Choroid plexus epithelial cell (primary cell): ENCODE measurements at places on chromosomes 12 and 14.

DNA sequence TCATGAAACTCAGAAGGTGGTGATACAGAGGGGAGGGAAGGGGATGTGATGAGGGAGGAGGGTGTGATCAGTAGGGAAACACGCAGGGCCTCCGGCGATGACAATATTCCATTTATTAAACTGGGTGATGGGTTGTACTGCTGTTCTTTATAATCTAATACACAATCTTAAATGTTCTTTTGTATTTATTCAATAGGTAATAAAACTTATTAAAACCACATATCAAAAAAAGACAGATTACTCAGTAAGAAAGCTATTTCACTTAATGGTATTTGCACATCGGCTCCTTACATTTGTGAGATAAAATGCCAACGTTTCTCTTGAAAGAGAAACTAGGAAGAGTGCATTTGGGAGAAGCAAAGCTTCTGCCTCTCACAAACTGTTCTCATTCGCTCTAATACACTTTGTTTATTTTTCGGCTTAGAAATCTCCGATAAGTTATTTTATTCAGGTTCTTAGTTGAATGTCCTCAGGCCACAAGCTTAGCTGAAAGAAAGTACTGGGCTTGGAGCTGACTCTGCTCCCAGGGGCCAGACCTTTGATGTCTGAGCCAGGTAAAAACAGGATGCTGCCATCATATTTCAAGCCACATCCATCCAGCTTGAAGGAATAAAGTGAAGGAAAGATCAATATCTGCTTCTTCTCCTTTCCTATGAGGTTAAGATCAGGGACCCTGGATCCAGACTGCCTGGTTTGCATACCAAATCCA, 17.5 kb downstream of the STON2 start:
- DNase-seq: no peak

- DNase-seq: peak; percentile 99
Observed at GRCh38 chr12:56299853-56300643, at the start of gene CS. Gene CS (minus strand): TSS chr12:56300330. CDS start chr12:56300201, 129 bp downstream.

GRCh38 chr14:100240668-100241032, 1.7 kb downstream of the YY1 start:
- DNase-seq: no peak

- no peak for DNase-seq
Observed at GRCh38 chr14:24325041-24325530, 9.8 kb downstream of the ADCY4 start.

DNA sequence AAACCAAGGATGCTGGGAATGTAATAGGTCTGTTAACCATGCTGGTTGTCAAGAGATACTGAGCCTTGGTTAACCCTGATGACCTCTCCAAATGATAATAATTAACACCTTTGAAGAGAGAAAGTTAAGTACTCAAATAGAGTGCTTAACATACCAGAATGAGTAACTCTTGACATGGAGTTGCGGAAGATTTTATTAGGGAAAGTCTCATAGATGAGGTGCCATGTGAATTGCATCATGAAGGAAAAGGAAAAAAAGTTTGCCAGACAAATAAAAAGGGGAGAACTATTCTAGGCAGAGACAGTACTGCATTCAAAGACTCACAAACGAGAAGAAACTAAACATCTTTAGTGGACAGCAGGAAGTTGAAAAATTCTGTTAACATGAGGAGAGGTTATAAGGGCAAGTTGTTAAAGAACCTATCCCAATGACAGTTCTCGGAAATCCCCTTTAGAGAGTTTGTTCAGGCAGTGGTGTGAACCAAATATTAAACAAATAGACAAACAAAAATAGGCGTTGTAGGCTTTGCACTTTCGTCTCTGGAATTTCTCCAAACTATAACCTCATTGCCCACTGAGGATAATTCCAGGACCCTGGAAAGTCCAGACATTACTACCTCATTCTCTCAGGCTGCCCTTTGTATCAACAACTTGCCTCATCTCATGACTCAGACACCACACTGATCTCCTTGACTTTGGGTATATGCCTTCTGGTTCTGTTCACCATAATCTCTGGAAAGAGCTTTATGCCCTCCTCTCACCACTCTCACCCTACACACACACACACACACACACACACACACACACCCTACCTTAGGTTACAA, 435.0 kb downstream of the GXYLT1 start:
- DNase-seq: peak; percentile 4

- DNase-seq: no peak
Observed at GRCh38 chr14:57735276-57735675, 130.6 kb downstream of the SLC35F4 start.

GRCh38 chr12:13913371-13913770, 68.0 kb downstream of the GRIN2B start:
- DNase-seq: no peak

DNA sequence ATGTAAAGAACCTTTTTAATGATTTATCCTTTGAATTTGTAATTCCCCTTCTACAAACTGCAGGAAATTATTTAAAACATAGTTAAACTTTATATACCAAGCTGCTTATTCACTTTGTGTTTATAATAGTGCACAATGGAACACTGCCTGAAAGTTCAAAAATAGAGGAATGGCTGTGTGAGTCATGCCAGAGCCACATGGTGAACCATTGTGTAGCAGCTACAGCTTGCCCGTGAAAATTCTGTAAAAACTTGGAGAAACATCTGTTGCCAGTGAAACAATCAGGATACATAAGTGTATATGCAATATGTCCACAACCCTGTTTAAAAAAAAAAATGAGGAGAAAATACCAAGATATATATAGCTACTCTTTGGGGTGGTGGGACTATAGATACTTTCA, 59.5 kb downstream of the VEZT start:
- DNase-seq: peak; percentile 86

DNA sequence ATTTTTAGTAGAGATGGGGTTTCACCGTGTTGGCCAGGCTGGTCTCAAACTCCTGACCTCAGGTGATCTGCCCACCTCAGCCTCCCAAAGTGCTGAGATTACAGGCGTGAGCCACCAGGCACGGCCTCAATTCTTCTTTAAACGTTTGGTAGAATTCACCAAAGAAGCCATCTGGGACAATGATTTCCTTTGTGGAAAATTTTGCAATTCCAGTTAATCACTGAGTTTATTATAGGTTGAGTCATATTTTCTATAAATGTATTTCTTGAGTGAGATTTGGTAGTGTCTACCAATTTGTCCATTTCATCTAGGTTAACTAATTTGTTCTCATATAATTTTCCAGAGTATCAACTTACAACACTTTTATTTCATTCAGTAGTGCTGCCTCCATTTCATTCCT, 683.9 kb upstream of the TMEM132C start:
- no peak for DNase-seq

DNA sequence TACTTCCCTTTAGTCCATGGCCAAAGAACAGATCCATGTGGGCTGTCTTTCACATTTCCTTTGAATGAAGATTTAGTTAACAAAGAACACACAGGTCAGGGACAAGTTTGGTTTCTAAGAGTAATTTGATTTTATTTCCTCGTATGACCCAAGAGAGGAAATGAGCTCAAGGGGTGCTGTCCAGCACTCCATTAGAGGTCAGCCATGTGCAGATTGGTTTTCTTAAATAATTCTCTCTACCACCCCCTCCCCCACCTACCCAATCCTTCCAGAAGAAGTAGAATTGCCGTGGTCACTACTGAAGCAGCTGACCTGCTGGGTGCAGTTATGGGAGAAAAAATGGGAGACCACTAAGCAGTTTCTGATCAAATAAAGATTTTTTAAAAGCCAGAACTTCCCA, 13.9 kb upstream of the OAS1 start:
- DNase-seq: no peak

DNA sequence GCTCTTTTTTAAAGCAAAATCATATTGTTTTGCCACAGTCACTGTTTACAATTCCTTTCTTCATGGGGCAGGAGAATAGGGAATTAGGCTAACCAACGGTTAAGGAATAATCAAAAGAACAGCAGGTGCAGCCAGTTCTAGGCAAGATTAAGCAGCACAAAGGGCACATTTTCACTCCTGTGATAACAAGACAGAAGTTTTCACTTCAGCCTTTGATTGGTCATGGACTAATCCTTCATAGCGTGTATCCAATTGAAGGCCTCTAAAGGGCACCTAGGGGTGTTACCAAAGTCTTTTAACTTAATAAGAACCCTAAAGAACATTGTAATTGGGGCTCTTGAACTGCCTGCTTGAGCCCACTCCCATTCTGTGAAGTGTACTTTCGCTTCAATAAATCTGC, 206.9 kb upstream of the AMIGO2 start:
- DNase-seq: no peak
